Hepatocyte (in vitro differentiated cells): ENCODE measurements at places on chromosomes 6 and 20.

- DNase-seq = no peak
These were observed 44.1 kb upstream of the SLC22A1 start for GRCh38 chr6:160077526-160077925.

DNA sequence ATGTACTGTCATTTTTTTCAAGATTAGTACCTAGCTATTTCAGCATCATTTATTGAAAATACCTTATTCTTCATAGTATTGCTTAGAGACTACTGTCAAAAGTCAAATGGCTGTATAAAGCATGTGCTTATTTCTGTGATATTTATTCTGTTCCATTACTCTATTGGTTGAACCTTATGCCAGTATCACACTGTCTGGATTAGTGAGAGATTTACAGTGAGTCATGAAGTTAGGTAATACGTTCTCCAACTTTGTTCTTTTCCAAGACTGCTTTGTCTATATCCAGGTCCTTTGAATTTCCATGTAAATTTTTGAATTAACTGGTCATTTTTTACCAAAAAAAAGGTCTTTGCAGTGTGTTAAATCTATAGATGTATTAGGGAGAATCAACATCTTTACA, 18.6 kb upstream of the RNF217 start:
- no peak for DNase-seq

DNA sequence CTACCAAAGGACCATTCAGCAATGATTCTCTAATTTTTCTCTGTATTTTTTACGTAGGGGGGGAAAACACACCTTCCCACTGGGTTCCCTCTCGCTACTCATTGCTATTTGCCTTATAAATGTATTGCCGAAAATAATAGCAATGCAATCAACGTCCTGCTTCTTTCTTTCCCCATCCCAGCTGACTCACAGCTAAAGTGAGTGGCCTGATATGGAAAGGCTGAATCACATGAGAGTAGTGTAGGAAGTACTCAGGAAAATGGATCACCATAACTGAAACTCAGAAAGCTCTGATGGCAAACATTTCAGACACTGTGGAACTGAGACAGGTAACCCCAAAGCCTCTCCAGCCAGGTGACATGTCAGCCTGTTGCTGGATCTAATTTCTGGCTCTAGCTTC, 49.3 kb upstream of the SRPK1 start:
- DNase-seq = peak; percentile 35

DNA sequence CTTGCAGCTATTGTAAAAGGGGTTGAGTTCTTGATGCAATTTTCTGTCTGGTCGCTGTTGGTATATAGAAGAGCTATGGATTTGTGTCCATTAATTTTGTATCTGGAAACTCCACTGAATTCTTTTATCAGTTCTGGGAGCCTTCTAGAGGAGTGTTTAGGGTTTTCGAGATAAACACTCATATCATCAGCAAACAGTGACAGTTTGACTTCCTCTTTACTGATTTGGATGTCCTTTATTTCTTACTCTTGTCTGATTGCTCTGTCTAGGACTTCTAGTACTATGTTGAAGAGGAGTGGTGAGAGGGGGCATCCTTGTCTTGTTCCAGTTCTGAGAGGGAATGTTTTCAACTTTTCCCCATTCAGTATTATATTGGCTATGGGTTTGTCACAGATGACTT, 120.8 kb upstream of the SSTR4 start:
- DNase-seq = no peak

DNA sequence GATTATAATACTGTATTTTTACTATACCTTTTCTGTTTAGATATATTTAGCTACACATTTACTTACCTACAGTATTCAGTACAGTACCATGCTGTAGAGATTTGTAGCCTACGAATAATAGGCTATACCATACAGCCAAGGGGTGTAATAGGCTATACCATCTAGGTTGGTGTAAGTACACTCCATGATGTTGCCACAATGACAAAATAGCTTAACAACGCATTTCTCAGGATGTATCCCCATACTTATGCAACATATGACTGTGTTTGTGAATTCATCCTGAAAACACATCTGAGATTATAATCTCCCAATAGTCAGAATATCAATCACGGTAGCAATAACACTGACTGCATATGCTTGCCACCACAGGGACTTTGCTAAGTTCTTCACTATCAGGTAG, 20.7 kb downstream of the B4GALT5 start:
- no peak for DNase-seq

GRCh38 chr6:43070028-43070632, 6.0 kb upstream of the PTK7 start:
- peak; percentile 76 for DNase-seq

DNA sequence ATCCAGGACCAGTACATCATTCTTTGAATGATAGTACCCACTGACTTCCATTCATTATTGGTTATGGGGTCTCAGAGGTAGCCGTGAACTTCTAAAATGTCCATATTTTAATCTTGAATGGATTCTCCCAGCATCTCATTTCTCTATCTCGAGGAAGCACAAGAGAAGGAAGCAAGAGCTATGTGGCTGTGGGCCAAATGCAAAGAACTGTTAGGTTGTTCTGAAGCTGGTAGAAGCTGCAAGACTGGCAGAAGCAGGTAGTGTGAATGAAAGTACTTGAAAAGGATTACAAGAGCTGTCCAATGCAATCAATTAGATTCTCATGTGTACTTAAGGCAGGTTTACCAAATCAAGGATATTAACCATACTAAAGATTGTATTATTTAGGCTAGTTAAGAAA, 1131.8 kb downstream of the GRIK2 start:
- DNase-seq = no peak

DNA sequence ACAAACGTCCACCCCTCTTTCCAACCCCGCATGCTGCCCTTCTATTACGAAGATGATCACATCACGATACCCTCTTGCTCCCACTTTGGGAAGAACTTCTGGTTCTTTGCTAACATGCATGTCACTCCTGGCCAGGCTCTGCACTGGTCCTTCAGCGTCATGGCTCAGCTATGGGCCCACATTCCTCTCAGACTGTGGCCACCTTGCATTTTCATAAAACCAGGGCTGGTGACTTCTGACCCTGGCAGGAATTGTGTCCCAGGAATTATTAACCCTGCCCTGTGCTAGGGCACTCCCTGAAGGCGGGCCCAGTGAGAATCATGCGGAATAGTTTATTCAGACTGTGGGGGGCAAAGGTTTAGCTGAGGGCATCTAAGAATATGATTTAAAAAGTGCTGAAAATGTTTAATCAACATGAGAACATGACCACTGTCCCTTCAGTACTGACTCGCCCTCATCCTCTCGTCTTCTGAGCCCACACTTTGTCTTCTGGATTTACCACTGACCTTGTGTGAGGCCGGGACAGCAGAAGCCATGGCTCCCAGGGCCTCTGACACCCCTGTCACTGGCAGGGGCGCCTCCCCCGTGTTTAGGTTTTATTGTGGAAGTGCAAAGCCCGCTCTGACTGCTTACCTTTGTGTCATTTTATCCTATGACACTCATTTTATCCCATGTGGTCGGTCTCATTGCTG, 38.1 kb upstream of the THBS2 start:
- DNase-seq = no peak

GRCh38 chr6:106180208-106180607, 94.1 kb downstream of the PRDM1 start:
- DNase-seq = no peak

GRCh38 chr6:5025911-5026819, 22.3 kb upstream of the RPP40 start:
- peak; percentile 78 for DNase-seq

GRCh38 chr6:5086294-5086890, 1.3 kb downstream of the PPP1R3G start:
- no peak for DNase-seq

- DNase-seq = no peak
These were observed 47.1 kb upstream of the SLC22A16 start for GRCh38 chr6:110523451-110524021.

DNA sequence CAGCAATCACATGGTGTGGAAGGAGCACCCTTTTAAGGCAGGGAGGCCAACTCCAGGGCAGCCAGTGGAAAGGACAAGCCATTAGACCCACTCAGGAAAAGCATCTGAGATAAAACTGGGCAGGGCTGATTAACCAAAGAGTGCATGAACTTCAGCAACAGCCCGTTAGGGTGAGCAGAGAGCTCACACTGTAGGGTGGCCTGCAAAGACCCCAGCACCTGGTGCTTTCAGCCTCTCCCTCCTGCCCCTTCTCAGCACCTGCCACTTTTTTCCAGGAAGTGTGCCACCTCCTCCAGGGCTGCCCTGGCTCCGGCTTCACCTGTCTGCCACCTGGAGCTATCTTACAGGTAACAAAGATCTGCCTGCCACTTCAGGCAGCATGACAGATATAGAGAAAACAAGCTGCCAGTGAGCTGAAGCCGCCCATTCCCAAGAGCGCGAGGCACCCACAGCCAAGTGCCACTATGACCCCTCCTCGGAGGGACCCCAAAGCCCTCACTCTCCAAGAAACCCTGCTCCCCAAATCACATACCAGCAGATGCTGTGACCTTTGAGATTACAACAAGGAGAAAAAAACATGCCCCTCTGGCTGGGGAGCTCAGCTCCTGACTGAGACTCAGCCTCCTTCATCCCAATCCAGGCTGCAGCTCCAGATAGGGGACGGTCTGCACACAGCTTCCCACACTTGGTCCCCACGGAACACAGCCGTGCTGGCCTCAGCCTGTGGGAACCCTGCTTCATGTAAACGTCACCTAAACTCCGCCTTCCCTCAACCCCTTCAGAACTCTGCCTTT, 71.2 kb downstream of the ABHD12 start:
- DNase-seq = no peak

DNA sequence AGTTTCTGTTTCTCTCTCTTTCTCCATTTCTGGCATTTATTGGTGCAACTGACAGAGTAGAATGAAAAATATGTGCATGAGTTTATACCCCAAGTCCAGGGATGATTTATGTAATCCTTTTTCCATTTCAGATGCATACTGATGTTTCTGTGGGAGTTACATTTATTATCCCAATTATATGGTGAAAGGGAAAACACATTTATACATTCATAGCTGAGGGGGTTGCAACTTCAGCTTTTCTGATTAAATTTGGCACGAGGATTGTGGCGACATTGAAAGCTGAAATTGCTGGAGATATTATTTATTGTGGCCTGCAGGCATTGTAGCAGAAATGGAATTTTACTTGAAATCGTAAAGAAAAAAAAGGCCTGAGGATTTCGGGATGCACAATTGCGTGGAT, 31.5 kb upstream of the FNDC1 start:
- DNase-seq = no peak
